ENCODE measurements at places on chromosomes 7 and 10.

GRCh38 chr10:52652431-52653262 lies 119.9 kb downstream of the MBL2 start:
- no peak for DNase-seq

DNA sequence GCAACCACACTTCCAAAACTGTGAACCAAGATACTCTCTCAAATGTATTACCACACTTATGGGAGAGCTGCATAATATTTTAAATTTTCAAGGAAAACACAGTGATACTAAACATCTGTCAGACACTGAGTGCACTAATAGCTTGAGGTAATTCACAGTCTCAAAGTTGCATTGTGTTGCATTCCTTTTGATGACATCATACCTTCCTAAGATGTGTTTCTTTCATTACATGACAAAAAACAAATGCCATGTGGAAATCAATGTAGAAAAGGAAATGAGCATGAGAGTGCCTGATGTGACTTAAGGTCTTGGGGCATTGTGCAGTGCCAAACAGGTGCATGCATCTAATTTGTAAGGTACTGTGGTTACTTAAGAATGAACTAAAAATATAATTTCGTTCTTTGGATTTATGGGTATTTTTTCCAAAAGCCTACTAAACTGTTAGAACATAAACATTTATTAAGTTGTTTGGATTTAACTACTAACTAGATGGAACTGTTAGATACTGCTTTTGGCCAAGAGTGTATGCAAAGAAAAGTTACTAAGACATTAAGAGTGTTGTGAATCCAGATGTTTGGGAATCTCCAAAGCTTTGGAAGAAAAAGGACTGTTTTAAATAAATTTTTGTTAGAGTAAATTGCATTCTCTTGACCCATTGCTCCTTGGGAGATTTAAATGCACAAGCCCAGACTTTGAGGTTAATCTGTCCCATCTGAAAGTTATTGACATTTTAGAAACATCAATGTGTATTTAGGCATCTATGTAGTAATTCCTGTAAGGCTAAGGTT lies 496.2 kb upstream of the SEMA3D start:
- DNase-seq = no peak

GRCh38 chr10:27611744-27612550 lies 107.8 kb downstream of the RAB18 start:
- DNase-seq = no peak

- DNase-seq = peak; percentile 37
Observed at GRCh38 chr7:16801111-16801542, 3.7 kb downstream of the AGR2 start.

- peak; percentile 21 for DNase-seq
Observed at GRCh38 chr7:2477447-2478398, 1.5 kb upstream of the GRIFIN start.
